ENCODE measurements at places on chromosomes 5 and 9.

GRCh38 chr9:101738566-101739183, at the start of gene GRIN3A:
TSS of gene GRIN3A (minus strand) at chr9:101738647. CDS start at chr9:101737979, 668 bp downstream.
- DNase-seq, result no peak

- DNase-seq, result no peak
Observed at GRCh38 chr9:74977287-74977686, 24.6 kb upstream of the C9orf40 start.

DNA sequence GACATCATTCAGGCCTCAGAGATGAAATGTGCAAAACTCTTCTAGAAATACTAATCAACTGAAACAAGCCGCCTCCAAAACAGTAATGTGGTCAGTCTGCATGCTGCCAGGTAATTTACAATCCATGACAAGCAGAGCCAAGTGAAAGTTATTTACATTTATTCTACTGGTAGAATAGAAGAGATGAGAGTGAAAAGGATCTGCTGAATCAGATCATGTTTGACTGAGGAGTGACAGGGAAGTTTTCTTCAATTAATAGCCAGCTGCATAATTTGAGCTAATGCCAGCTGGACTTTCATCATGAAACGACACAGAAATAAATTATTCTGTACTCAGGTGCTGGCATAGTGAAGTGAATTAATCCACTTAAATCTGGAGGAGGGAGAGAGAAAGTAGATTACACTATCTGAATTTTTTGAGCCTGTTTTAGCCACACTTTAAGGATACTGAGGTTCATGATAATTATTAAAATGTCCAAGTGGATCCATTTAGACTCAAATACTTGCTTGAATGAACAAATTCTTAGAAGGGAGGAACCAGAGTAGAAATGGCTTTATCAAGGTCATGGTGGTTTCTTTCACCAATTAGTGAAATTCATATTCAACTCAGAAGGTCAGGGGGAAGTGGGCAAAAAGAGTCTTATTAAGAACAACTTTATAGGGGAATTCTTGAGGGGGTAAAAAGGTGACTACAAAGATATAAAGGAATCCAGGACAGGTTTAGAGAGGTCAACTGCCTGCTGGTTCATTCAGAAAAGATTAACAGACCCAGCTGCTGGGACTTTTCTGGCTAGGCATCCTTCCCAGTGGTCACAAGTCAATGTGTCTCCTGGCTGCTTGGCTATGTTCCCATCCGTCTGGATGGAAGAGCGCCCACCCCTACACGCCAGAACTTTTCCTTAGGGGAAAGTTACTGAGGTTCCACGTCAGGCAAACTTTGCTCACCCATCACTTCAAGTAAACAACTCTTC, 350.4 kb downstream of the PDE4D start:
- DNase-seq, result no peak

DNA sequence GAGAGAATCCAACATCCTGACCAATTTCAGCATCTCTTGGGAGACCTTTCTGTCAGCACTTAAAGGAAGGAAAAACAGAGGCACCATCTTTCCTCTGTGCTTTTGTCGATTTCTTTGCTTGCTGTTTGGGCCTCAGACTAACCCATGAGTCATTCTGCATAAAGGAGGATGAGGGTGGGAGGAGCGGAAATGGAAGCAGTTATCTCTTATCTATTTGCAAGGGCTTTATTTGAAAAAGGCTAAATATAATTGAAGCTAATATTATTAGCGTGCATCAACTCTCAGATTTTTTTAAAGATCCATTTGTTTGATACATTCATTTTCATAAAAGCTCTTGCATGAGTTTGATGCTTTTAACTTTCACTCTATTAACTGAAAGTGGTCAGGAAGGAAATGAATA, 72.9 kb downstream of the ZNF622 start:
- no peak for DNase-seq

DNA sequence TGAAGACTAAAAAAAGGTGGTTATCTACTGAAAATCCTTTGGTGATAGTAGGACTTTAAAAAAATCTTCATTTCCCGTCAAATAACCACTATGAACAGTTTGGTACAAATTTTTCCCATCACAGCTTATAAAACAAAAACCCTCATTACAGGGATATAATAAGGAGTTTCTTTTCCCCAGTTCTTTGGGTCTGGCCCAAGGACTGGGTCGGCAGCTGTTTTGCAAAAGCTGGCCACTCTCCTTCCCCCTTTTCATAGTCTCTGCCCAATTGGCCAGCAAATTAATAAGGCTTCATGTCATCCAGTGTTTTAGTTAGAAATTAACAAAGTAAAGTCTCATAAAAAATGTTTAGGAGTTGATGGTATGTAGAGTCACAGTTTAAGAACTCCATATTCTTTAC, 47.0 kb upstream of the PDE8B start:
- DNase-seq, result no peak

GRCh38 chr9:1414711-1415131, 364.6 kb downstream of the DMRT2 start:
- no peak for DNase-seq

DNA sequence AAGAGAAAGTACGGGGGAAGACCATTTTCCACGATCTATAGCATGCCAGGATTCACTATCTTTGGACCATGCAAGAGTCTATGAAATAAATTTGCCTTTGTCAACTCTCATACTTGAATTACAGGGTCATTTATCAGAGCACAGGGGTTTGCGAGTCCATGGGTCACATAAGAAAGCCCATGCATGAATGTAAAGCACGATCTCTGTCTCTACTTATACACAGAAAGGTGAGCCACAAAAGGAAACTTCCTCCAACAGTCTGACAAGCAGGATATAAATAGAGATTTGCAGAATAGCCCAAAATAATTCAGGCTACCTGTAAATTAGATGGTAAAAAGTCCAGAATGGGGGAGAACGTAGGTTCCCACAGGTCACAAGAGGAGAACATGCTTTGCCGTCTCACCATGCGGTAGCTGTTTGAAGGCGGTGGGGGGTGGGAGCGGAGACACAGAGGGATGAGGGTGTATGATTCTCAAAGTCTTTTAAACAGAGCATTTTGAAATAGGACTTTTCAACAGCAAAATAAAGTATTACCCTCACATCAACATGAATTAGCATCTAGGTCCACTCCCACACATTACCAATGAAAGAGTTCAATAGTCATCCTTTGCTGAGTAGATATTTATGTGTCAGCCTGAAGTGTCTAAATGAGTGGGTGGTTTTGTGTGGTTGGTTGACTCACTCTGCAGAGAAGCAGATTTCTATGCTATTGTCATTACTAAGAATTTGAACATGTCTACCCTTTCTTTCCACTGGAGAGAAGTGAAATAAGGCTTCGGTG, 279.7 kb downstream of the EBF1 start:
- no peak for DNase-seq

GRCh38 chr5:177366528-177367322, 9.0 kb downstream of the RGS14 start:
- DNase-seq, result peak; percentile 44

DNA sequence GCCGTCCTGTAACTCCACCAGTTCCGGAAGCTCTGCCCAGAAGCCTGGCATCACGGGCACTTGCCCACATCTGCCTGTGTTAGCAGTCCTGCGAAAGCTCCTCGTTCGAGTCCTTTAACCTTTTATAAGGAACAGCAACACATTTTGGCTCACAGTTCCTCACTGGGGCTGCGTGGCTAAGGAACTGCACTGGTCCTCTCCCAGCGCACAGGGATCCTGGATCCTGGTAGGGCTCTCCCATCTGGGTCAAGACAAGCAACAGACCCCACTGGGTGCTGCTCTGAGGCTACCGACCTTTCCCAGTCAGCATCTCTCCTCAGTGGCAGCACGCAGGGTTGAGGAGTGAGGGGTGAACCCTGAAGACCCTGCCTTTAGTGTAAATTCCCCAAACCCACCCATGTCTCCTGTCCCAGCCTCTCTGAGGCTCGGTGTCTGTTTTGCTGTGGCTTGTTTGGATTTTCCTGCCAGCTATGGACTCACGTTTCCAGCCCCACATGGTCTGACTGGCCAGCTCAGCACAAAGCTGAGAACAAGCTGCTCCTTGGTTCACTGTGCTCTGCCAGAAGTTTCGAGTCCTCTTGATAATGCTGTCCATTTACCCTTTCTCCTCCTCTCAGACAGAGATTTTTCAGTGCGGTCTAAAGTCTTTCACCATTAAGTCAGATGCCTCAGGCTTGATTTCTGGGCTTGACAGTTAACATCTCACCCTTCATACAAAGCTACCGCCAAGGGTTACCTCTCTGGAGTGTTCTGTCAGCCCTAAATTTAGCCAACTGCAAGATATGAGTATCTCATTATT, 80.0 kb downstream of the AK8 start:
- no peak for DNase-seq

- no peak for DNase-seq
Observed at GRCh38 chr5:33476992-33477391, 36.2 kb downstream of the TARS1 start.

DNA sequence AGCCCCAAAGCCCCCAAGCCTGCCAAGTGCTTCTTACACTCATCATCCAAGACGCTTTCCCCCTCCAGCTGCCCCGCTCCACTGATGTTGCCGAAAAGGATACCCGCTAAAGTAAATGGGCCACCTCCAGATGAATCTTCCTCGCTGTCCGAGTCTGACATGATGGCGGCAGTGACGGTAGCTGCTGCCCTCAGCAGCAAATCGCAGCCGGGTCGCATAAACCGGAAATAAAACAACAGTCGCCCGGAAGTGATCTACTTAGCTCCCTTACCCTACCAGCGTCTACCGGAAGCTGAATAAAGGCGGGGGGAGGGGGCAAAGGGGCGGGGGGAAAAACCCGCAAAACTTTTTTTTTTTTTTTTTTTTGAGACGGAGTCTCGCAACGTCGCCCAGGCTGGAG, at the start of gene TAF1L:
Gene TAF1L, minus strand, starts transcription at position 308 of the 400 bp plus-strand sequence. Its CDS starts 90 bp downstream, at position 218.
- DNase-seq, result no peak

DNA sequence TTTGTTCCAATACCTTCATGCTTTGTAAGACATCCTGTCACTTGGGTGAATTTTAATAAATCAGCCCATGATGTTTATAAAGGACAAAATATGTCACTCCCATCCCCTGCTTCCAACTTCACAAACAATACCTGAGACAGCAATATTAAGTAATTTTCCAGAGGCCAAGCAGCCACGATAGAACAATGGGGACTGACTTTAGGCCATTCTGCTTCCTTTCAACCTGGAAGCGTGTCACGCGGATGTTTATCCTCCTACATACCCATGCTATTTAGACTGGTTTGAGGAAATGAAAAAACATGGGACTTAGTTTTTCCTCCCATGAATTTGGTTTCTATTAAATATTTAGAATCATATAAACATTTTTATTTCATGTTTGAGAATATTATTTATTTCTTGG, 82.9 kb downstream of the GRAMD2B start:
- no peak for DNase-seq

- no peak for DNase-seq
Observed at GRCh38 chr9:86716326-86716922, 230.9 kb downstream of the GAS1 start.

DNA sequence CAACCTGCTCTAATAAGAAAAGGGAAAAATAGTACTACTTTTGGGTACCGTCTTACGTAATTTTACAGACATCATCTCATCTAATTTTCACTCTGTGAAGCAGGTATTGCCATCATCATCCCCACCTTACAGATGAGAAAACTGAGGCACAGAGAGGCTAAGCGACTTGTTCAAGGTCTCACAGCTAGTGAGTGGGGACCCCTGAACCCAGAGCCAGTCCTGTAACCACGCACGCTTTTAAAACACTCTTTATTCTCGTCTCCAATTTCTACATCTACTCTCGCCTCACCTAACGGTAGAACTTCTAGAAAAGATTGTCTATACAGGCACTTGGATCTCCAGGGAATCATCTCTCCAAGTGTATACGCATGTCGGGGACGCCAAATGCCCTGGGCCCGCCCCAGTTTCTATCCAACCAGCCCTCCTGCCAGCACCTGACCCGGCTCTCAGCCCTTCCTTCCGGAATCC, 1.5 kb upstream of the TRAF1 start:
- no peak for DNase-seq

DNA sequence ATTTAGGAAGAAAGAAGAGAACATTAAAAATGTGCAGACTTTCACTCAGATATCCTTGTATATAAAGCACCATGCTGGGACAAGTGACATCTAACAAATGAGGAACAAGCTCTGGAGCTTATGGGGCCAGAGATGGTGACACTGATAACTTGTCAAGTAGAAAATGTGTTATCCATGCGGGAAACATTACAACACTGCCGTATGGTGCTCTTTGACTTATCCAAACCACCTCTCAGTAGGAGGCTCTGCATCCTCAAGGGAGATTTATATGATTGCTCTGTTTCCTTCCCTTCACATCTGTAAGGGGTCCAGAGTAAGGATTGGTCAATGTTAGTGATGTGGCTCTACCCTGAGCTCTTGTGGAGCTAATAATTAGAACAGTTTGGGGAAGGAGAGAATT, 23.5 kb downstream of the KCTD16 start:
- DNase-seq, result no peak

- peak; percentile 67 for DNase-seq
Observed at GRCh38 chr9:36258208-36258995, at the start of gene GNE. TSS of gene GNE (minus strand) at chr9:36258448. CDS start at chr9:36249355, 9,093 bp downstream.

DNA sequence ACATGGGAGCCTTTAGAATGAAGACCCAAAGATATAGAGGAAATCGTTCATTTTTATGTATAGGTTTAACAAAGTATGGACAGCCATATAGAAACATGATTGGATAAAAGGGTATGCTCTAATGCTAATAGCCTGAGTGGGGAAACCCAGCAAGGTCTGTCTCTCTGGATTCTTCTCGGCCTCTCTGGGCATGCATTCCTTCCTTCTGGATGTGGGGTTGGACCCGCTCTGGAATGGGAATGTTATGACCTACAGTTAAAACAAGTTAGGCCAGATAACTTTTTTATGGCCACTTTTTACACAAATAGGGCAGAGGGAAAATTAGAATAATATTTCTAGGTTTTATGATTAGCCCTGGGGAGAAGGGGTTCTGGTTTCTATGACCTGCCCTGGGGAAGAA, 103.2 kb downstream of the ARSB start:
- no peak for DNase-seq

GRCh38 chr5:88760527-88760926, 122.5 kb downstream of the MEF2C start:
- DNase-seq, result no peak

- no peak for DNase-seq
Observed at GRCh38 chr9:4168526-4168925, 131.3 kb downstream of the GLIS3 start.
